ENCODE measurements at places on chromosomes 7 and 10.

- no peak for DNase-seq
Measured at GRCh38 chr10:35887685-35888084, 245.6 kb upstream of the FZD8 start.

GRCh38 chr10:31574577-31574976 lies 255.6 kb downstream of the ZEB1 start:
- no peak for DNase-seq

GRCh38 chr10:16519908-16520861 lies 1.5 kb downstream of the C1QL3 start:
- DNase-seq: no peak

DNA sequence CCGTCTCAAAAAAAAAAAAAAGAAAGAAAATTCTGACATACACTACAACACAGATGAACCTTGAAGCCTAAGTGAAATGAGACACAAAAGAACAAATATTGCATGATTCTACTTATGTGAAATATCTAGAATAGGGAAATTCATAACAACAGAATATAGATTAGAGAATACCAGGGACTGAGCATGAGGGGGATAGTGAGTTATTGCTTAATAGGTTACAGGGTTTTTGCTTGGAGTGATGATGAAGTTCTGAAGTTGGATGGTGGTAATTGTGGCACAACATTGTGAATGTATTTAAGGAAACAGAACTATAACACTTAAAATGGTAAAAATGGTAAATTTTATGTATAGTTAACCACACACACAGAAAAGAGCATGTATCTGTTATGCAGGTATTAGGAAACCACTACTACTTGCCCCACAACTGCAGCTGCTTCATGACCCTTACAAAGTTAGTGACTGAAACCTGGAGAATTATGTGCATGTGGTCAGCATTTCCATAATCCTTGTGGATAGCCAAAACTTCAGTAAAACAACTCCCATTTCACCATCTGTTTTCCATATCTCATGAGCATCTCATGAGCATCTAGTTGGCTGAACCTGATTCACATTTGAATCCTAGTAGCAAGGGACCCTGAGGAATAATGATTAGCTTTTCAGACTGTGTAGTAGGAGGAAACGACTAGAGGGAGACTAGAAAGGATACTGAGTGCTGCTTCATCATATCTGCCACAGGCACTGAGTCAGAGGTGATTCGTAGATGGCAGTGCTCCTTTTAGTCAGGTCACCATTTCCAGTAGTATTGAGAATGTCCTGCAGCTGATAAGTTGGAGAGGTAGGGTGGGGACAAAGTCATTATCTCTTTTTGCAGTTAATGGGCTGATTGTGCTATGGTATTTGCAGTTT lies 26.3 kb downstream of the SAMD8 start:
- DNase-seq: peak; percentile 36

DNA sequence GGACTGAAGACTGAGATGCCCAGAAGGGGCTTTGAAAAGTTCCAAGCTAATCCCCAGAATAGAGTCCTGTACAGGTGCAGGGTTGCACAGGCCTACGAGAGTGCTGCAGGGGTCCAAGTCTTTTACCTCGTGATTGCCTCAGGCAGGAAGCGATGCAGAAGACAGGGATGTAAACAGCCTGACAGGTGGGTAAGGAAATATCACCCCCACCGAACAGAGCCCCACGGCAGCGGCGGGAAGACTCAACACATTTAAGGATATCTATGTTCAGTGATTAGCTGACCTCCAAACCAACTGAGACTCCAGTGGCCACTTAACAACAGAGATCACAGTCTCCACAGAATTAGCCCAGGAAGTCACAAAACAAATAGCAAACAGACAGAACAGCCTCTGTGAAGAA lies 73.9 kb upstream of the VIPR2 start:
- no peak for DNase-seq

- DNase-seq: no peak
Measured at GRCh38 chr7:156656598-156656997, 16.0 kb downstream of the RNF32 start.

DNA sequence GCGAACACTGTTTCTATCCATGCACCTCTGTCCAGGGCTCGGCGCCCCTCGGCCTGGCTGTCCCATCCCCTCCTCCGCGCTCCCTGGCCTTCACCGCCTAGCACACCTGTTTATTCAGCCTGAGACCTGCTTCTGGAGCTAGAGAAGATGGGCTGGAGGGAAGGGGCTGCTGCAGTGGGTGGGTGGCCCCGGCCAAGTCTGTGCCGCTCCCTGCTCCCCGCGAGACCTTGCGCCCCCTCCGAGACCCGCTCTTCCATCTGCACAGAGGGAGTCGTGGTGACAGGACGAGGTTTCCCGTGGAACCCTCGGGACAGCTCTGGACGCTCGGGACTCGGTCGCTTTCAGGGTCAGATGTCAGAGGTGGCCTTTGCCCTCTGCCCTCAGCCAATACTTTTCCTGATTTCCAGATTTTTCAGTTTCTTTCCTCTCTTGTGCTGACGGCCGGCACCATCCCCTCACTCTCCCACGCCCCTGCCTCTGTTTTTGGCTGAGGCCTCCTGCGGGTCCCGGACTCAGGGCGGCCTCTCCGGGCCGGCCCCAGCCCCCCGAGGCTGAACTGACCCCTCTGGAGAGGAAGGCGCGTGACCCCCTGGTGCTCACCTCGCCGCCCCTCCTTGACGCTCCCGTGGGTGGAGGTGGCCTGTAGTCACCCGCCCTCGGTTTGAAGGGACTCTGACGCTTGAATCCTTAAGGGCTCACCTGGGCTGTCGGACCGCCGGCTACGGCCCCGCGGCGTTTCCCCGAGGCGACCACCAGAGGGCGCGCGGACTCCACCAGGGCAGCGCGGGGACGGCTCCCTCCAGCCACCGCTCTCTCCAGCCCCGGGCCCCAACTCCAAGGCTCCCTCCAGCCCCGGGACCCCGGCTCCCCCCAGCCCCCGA lies 15.6 kb downstream of the SHH start:
- DNase-seq: no peak

DNA sequence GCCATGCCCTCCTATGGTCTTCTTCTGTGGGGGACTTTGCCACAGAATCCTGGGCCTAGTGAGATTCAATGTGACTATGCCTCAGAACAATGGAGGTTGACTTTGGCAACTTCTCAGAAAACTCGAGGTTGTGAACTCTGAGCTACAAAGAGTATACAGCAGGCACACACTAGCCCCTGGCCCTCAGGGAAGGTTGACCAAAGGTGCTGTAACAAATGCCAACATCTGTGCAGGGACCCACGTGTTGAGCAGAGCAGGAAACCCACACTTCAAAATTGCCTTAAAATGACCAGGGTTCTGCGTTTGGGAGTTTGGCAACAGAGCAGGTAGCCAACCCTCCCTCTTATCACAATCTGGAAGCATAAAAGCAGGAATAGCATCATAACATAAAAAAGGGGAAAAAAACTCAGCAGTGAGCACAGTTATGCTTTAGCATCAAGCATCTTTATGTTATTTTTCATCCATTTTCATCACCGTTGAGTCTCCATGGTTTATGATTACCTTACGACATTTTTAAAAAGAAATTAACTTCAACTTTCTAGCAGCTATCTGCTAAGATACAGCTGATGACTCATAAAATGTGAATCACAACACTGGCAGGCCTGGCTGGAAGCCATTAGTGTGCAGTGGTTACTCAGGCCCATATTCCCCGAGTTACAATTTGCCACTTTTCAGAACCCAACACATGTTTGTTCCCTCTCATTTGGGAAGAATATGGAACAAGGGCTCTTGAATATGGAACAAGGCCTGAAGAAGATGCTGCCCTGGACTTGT lies 11.1 kb downstream of the PRLHR start:
- peak; percentile 29 for DNase-seq

- DNase-seq: no peak
Measured at GRCh38 chr7:23598296-23598695, 1.1 kb downstream of the CCDC126 start.

DNA sequence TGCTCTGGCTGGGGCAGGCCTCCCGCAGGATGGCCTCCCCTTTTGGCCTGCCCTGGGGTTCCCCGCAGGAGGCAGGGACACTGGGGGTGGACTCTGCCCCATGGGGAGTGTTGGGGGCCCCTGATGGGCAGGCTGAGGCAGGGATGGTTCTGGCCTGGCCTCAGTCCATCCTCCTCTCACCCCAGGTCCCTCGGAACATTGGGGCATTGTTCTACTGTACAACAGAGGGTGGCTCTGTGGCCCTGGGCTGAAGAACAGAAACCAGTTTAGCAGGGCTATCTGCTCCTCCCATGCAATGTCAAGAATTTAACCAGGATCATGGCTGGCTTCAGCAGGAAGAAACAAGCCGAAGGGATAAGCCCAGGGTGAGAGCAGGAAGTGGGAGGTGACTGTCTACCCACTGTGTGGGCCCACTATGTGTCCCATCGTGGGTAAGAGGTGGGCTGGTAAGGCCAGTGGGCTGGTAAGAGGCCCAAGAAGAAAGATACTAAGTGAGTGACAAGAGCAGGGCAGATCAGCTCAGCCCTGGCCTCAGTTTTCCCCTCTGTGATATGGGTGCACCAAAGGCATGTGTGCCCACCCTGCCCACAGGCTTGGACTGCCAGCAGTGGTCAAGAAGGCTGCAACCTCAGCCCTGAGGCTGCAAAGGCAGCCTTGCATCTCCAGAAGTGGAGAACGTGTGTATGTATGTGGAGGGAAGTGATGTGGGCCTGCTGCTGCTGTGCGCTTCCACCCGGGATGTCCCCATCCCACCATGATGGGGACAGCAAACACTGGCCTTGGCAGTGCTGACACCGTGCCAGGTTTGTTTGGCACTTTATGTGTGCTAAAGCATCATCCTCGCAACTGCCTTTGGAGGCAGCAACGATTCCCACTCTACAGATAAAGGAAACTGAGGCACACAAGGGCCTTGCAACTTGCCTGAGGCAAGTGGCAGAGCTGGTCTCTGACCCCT lies 138.9 kb downstream of the SH3PXD2A start:
- no peak for DNase-seq

DNA sequence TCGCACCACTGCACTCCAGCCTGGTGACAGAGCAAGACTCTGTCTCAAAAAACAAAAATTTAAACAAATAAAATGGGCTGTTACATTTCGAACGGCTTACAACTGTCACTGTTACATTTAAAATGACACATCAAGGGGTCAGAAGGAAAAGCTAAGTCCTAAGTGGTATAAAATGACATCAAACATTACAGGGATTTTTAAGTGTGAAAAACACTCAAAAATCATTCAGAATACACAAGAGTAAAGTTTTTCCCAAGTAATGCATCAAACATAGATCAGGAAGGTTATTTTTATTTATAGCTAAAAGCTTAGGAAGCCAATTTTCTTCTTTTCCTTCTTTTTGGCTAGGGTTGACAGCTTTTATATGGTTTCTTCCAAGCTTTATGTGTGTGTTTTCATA lies 39.0 kb downstream of the CCDC3 start:
- no peak for DNase-seq

GRCh38 chr7:33903791-33904680 lies 1.3 kb upstream of the BMPER start:
- DNase-seq: no peak

DNA sequence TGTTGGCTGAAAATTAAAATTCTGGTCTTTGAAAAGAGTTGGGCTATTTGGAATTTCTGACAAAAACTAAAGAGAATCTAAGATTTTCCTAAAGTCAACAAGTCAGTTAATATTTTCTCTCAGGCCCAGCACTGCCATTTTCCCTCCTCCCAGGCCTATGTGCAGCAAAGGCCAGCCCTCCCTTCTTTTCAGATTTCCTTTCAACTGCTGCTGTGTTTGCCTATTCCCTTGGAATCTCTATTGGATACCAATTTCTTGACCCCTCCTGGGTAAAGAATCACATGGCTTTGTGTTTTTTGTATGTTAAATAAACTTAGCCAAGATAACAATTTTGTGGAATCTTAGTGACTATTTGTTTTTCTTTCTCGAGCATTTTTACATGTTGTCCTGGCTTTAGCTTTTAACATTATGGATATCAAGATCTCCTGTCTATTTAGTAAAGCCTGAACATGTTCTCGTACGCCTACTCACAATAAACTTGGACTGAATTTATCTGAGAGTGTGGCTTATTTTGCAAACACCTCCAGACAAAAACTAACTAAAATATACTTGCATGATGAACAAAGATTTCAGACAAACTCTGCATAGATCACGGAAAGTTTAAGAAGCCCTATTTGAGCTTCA lies 19.9 kb downstream of the MACC1 start:
- DNase-seq: no peak

GRCh38 chr7:143492799-143493739 lies 15.4 kb downstream of the TAS2R41 start:
- DNase-seq: no peak

DNA sequence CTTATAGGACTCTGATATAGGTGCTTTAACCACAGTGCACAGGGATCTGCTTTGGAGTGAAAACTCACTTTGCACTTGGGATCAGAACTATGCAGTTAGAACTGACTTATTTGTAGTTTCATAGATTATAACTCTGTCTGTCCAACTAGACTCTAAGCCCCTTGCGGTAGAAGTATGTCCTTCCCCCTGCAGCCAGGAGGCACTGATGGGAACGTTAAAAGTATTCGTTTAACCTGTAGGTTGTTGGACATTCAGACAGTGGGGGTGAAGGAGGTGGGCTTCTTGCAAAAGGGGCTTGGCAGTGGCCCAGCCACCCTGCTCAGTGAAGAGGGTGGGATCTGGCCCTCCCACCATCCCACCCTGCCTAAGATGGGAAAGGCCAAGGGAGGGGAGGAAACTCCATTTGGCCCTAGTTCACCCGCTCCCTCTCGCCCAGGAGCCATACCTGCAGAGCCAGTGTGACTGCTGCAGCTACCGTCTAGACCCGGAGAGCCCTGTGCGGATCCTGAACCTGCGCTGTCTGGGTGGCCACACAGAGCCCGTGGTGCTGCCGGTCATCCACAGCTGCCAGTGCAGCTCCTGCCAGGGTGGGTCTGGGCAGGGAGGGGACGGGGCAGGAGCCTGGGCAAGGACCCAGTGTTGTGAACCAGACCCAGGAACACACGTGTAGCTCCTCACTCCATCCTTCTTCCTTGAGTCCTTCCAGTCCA lies 5.7 kb upstream of the ZNF862 start:
- DNase-seq: no peak

DNA sequence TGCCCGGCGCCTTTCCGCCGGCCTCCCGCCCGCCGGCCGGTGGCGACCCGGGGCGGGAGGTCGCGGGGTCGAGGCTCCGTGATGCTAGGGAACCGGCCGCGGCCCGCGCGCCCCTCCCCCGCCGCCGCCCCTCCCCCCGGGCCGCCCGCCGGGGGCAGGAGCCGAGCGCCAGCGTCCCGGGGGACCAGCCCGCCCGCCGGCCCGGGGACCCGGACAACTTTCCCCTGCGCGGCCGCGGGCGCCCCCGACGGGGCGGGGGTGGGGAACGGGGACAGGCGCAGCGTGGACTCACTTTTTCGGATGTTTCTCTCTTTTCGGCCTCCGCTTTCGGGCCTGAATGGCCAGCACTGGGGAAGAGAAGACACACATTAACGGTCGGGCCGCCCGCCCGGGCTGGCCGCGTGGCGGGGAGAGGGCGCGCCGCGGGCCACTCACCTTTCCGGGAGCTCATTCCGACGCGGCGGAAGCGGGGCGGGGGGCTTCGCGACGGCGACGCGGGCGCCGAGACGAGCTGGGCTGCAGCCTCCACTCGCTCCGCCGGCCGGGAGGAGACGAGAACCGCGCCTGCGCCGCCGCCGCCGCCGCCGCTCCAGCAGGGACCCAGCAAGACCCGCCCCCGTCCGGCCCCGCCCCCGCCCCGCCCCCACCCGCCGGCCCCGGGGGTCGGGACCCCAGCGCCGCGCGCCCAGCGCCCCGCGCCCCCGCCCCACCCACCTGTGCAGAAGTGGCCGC lies at the start of gene SRPK2:
SRPK2 (minus strand) TSS at position 566 of the 732 bp plus-strand sequence.
- peak; percentile 43 for DNase-seq

Measured in SW 1271 (cell line).